ENCODE measurements at places on chromosomes 3 and 15.

DNA sequence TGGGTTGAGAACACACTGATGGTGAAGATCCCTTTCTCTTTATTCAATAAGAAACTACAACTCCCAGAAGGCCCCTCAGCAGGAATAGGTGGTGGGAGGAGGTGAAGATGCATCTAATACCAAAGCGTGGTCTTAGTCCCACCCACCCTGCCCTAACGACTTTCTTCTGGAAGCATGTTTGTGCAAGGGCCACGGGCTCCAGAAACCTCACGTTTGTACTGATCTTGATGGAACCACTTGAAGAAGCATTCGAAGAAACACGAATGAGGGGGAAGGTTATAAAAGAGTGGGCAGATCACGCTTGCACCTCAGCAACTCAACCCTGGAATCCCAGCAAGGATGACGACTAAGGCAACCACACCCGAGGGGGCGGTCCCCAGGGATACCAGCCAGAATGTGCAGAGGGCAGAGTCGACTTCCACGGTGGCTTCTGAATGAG is 10.6 kb upstream of the SLC25A36 start:
- no peak for DNase-seq

DNA sequence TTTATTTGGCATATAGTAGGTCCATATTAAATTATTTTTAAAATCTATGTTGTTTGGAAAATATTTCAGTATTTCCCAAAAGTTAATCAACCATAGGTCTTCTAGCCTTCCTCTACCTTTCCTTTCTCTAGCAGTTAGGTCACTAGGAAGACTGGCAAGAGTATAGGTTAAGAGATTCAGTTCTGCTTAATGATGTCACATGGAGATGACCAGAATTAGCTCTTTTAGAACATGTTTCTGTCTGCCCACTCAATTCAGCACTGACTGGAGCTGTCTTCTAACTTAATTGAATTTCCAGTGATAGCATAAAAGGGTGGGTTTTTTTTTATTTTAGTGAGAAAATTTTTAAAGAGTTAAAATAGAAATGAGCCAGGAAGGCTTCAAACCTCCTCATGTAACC is 23.8 kb upstream of the ZBED2 start:
- no peak for DNase-seq

GRCh38 chr3:38837358-38837757 is 21.3 kb upstream of the SCN10A start:
- no peak for DNase-seq

DNA sequence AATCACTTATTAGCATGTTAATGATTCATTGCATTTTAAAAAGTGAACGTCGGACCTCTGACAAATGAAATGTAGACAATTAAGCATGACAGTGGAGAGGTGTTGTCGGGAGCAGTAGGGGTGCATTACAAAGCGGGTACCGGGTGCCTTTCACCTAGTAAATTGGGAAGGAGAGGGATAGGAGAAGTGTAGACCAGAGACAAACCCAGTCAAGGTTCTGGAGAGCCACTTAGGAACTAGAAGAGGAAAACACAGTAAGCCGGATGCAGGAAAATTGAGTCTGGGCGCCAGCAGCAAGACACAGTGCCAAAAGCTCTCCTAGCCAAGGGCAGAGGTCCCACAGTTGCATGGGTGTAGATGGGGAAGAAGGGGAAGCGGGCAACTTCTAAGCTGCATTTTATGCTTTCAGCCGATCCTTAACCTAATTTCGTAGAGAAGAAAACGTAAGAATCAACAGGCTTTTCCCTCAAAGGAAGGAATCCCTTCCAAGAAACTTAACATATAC is 3.1 kb upstream of the CERS3 start:
- DNase-seq: no peak

DNA sequence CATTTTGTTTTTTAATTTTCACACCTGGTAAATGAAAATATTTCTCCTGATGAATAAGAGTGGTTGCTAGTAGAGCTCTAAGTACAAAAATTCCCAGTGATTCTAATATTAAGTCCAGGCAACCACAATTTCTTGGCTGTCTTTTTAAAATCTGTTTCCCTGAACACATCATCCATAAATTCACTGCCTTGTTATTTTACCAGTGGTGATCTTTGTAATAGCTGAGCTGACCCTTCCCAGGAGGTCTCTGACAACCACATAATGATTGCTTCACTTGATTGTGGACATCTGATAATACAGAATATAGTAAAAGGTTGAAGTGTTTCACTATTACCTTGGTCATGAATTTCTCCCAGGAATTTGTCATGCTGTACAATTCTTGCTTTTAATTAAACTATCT is 13.9 kb upstream of the TOP2B start:
- no peak for DNase-seq

- no peak for DNase-seq
Observed at GRCh38 chr3:135755330-135756105, 210.0 kb upstream of the PPP2R3A start.

- DNase-seq: no peak
Observed at GRCh38 chr3:112814266-112814665, 32.4 kb downstream of the CD200R1L start.

DNA sequence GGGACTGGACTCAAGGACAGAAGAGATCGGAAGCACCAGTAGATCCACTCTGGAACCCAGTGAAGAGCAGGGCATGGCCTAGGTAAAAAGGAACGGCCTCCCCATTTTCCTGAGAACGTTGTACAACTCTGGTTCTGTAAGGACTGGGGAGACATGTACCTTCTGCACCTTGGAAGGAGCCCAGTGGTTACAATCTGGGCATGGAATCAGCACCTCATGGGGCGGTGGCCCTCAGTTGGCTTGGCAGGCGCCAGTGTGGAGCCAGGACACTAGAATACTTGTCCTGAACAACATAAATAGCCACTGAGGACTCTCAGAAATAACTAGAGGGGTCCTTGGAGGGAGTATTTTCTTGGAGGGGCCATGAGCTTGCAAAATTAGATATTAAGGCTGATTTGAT is 25.6 kb downstream of the EAF1 start:
- DNase-seq: no peak

DNA sequence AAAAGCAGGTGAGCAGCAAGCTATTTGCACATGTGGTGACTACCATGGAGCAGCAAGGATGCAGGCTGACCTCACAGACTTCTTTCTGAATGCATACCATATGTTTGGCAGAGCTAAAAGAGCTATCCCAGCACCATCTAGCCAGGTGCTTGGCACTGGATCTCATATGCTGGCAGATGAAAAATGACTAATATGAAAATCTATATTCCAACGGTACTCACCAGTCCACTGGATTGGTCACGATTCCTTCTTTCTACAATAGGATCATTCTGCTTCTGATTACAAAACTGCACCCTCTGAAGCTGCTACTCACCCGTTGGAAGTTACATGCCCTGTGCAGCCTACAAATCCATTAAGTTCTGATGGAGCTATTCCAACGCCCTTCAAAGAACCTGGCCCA is 714.3 kb upstream of the CFAP20DC start:
- no peak for DNase-seq

DNA sequence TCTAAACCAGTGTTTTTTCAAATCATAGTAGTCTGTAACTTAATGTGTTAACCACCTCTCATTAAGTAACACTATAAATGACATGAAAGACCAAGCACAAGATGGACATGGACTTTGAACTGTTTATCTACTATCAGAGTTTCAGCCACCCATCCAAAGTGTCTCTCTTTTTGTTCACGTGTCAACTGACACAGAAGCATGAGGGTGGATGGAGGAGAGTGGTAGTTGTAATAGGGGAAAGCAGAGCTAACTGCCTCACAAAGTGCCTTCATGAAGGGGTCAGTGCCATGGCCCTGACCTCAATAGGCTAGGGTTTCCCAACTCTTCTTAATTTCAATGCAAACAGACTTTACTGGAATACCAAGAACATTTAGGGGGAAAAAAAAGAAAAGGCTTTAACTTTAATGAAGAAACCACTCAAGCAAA is 32.1 kb upstream of the TRPM7 start:
- DNase-seq: no peak

DNA sequence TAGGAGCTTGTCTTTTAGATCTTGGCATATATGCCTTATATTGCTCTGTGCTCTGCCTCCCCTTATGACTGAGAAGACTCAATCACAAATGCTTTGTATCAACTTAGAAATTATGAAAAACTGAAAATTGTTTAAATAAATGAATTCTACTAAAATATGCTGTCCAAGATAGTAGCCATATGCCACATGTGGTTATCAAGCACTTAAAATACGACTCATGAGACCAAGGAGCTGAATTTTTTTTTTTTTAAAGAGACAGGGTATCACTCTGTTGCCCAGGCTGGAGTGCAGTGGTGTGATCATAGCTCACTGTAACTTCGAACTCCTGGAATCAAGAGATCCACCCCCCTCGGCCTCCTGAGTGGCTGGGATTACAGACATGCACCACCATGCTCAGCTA is 118.3 kb downstream of the RFTN1 start:
- DNase-seq: no peak

DNA sequence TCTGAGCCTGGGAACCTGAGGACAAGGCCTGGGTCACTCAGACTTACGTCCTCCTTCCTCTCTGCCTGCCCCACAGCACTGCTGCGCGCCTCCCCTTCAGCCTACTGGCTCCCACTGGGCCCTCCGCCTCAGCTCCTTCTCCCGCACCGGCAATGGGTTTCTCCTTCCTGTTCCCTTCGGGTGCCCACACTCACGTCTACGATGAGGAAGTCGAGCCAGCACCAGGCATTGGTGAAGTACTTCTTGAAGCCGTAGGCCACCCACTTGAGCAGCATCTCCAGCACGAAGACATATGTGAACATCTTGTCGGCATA is 70.0 kb downstream of the EXOG start:
- no peak for DNase-seq

DNA sequence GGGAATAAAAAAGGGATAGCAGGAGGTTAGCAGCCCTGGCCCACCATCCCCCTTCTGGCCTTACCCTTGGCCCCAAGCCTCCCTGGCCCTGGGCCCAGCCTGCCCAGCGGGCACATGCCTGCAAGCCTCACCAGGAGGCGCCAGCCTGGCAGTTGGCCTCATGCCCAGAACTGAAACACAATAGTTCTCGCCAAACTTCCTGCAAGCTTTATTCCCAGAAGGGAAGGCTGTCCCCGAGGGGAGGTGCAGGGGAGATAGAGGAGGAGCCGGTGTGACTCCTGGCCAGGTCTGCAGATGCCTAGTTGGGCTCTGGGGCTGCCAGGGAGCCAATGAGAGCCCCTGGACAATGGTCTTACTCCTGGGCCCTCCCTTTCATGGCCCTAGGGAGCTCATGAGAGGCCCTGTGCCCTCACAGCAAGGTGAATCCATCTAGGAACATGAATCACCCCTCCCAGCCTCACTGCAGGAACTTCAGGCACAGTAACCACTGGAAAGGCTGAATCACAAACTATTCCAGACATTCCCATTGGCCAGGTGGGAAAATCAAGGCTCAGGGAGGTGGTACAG is 4.0 kb downstream of the CCDC33 start:
- no peak for DNase-seq

DNA sequence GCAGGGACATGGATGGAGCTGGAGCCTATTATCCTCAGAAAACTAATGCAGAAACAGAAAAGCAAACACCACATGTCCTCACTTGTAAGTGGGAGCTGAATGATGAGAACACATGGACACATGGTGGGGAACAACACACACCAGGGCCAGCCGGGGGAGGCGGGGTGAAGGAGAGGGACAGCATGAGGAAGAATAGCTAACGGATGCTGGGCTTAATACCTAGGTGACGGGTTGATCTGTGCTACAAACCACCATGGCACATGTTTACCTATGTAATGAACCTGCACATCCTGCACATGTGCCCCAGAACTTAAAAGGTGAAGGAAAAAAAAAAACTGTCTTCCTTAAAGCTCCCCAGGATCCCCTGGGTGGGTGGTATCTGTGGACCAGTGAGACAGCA is 87.1 kb downstream of the ADAMTS17 start:
- DNase-seq: no peak

DNA sequence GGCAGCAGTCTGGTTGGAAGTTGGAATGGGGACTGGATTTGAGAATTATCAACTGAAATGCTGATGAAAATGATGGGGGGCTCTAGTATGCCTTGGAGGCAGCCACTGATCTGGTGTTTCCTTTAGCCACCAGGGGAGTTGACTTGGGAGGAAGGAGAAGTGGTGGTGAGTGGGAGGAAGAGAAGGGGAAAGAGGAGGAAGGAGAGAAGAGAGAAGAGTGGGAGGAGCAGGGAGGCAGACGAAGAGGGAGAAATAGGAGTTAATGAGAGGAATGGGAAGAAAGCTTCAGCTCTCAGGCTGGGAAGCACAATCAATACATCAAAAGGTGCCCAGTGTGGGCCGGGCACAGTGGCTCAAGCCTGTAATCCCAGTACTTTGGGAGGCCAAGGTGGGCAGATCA is 23.3 kb upstream of the HCN4 start:
- no peak for DNase-seq

DNA sequence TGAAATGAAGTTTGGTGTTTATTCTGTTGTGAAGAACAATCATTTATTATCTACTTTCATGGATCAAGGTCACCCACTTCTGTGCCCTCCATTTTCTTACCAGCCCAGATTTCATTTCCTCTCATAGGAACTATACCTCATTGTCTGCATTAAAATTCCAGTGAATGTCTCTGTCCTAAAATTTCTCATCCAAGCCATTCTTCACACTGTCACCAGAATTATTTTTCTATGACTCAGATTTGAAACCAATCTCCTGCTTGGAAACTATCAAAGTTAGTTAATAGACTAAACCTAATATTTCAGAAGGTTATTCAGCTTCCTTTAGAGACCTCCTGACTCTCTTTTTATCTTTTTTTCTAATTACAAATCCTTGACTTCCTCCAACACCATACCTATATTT is 364.1 kb upstream of the CBLB start:
- no peak for DNase-seq

DNA sequence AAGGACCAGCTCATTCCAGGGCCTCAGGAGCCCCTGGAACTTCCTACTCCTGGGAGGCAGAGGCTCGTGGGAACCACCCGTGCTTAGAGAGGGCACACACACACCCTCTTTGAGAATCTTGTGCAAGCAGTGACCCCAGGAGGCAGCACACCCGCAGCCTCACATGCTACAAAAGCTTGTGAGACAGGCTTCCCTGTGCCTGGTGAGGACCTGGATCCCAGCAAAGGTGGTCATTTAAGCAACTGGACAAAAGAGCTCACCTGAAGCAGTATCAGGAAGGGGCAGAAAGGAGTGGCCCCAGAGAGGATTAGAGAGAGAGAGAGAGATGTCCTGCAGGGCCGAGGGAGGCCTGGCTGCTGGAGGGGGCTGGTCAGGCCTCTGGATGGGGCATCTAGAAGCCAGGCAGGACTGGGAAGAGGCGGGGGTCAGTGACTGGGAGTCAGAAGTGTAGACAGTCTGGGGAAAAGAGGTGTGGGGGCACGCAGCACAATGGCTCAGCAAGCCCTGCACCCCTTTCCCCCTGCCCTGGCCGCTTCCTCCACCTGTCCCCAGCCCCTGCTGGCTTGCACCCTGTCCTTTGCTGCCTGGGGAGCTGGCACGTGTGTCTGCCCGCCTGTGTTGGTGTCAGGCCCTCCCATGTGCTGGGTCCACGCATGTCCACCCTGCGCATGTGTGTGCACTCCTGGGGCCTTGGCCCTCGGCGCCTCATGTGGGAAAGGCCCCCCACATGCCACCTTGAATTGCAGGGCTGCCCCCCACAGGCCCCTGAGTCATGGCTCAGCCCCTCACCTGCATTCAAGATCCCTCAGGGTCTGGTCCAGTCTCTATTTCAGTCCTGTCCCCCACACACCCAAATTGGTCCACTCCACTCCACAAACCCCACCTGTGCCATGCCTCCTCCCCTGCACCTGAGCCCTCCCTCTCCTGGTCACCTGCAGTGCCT is 36.9 kb downstream of the TSPAN3 start:
- no peak for DNase-seq

GRCh38 chr3:78015856-78016255 is 976.0 kb downstream of the ROBO2 start:
- DNase-seq: no peak

- no peak for DNase-seq
Observed at GRCh38 chr3:188505151-188505550, 351.2 kb downstream of the LPP start.

All from T-cell (primary cell).